ENCODE measurements at places on chromosomes 12 and 14.

DNA sequence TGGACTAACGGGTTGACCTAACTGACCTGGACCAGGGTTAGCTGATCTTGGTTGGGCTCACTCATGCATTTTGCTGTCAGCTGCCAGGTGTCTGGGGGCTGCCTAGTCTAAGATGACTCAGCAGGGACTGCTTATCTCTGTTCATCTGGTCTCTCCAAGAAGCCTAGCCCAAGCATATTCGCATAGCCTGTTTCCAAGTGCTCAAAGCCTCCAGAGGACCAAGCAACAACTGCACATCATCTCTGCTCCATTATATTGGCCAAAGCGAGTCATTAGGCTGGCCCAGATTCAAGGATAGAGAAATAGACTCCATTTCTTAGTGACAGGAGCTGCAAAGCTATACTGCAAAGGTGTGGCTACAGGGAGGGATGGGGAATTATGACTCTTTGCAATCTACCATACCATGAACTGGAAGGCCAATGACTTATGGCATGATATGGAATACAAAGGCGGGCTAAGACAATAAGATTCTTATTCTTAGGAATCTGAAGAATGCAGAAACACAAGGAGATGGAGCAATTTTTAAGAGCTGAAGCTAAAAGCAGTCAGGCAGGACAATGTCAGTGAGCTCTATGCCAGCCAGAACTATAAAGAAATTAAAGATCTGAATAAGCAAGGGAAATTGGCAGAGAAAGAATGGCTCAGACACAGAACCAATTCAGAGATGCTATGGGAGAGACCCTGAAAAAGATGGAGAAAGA lies 194.6 kb upstream of the FSCB start:
- ATAC-seq, result no peak

DNA sequence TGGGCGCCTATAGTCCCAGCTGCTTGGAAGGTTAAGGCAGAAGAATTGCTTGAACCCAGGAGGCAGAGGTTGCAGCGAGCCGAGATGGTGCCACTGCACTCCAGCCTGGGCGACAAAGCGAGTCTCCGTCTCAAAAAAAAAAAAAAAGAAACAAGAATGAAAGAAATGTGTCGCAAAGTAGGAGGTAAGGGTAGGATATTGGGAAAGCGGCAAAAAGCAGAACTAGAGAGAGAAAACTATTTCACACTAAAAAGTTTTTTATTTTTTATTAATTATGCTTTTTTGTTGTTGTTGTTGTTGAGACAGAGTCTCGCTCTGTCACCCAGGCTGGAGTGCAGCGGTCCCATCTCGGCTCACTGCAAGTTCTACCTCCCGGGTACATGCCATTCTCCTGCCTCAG lies 17.7 kb downstream of the SBNO1 start:
- no peak for ATAC-seq

GRCh38 chr12:127130506-127131124 lies 1136.4 kb upstream of the TMEM132C start:
- ATAC-seq, result no peak

DNA sequence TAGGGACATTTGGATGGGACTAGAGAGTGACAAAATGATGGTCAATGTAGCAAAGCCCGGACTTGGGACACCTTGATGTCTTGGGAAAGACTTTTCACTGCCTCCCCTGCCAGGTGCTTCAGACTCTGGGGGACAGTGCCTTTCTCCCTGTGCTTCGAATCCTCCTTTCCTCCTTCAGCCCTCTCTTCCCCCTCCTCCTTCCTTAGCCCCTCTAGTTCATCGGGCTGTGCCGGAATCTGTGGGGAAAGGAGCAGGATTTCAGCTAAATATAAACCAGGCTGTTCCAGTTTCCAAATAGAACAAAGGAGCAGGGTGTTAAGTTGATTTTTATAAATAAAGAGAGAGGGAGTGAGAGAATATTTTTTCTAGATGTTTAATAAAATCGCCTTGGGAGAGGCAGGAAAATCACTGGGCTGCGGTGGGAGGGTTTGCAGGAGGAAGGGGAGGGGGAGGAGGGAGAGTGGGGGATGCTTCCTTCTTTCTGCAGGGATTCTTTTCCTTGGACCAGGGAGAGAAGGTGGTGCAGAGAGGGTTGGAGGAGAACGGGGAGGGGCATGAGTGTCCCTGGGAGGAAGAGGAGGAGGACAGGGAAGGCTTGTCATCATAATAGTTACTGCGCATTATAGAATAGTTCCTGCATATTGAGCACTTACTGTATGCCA lies 21.3 kb upstream of the CABP1 start:
- ATAC-seq, result no peak

DNA sequence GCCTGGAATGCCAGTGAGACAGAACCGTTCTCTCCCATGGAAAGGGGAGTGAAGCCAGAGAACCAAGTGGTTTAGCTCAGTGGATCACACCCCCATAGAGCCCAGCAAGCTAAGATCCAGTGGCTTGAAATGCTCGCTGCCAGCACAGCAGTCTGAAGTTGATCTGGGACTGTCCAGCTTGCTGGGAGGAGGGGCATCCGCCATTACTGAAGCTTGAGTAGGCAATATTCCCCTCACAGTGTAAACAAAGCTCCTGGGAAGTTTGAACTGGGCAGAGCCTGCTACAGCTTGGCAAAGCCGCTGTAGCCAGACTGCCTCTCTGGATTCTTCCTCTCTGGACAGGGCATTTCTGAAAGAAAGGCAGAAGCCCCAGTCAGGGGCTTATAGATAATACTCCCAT lies 374.3 kb upstream of the DCN start:
- no peak for ATAC-seq

GRCh38 chr12:98997899-98998298 lies 352.8 kb downstream of the APAF1 start:
- no peak for ATAC-seq

GRCh38 chr12:132520421-132521199 lies 30.7 kb downstream of the FBRSL1 start:
- no peak for ATAC-seq

GRCh38 chr12:2057041-2057794 lies 4.4 kb downstream of the CACNA1C start:
- ATAC-seq, result peak; percentile 35

- ATAC-seq, result no peak
Observed at GRCh38 chr12:67601126-67601525, 47.4 kb upstream of the DYRK2 start.

DNA sequence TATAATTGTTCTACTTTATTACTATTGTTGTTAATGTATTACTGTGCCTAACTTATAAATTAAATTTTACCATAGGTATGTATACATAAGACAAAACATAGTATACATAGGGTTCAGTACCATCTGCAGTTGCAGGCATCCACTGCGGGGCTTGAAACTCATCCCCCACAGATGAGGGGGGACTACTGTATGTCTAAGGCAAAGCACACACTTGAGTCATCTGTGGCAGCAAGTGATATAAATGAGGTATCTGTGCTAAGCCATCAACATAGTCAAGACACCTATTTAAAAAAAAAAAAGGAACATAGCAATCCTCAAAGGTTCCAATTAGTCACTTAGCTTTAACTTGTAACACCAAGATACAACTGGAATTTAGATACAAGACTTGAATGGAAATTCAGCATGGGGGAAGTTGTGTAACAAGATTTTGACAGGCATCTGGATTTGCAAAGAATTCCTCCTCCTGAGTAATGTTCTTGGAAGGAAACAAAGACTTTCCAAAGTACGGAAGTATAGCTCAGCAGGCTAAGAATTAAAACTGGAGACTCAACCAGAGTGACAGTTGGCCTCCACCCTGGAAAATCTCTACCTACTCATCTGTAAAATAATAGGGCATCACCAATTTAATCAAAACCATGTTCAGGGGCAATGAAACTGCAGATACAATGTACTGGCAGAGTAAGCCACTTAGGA lies 14.9 kb downstream of the DCAF5 start:
- peak; percentile 82 for ATAC-seq

DNA sequence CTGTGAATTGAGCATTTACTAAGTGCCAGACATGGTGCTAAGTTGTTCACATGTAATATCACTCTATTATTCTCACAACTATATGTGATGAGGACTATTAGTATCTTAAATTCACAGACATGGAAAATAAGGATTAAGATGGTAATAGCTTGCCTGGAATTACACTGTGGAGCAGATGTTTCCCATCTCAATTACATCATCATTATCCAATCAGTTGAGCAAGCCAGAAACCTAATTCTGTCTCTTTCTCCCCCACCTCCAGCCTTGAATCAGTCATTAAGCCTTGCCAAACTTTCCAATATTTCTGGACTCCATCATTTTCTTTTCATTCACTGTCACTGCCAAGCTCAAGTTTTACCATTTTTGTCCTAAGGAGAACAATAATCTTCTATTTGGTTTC lies 287.8 kb upstream of the KITLG start:
- no peak for ATAC-seq

DNA sequence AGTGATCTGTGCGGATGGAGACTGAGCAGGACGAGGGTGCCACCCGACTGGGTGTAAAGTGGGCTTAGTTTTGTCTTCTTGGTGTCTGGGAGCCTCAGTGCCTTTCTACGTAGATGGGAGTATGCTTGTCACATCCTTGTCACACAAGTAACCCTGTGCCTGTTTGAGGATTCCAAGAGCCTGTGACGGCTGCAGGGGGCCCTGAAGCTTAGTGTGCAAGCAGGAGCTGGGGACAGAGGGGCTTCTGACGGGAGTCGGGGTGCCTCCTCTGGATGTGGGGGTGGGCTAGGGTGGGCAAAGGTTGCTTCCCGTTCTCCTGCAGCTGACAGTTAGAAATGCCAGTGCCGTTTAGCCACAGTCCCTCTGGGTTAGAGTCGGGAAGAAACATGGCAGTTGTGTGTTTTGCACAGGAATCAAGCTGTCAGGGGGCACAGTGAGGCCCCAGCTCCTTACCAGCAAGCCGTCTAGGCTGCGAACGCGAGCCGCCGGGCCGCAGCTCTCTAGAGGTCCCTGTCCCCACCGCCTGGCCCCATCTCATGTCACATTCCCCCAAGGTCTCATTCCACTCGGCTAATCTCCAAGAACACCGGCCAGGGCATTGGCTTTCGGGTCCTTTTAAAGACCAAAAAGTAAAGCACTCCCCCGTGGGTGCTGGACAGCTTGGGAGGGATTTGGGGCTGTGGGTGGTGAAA lies 7.0 kb downstream of the RTL1 start:
- ATAC-seq, result no peak

DNA sequence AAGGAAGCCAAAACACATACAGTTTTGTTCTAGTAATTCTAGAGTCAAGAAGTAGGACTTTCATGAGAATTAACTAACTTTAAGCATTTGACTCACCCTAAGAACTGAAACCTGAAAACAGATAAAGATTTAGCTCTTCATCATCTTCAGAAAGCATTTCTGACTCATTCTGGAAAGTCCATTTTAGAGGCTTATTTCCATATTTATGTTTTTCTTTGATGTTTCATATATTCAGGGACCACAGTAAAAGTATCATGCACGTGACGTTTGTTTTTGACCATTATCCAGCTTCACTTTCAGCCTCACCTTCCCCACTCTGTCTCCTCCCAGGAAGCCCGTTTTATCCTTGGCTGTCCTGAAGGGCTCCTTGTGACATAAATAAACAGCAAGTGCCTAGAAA lies 79.2 kb downstream of the MDGA2 start:
- no peak for ATAC-seq

GRCh38 chr14:31702130-31702529 lies 140.9 kb downstream of the NUBPL start:
- ATAC-seq, result no peak

GRCh38 chr12:55985341-55985740 lies 11.5 kb downstream of the RAB5B start:
- no peak for ATAC-seq

Measured in esophagus mucosa (tissue), 1 donor.